ENCODE measurements at places on chromosomes 4 and X. TPM values are rescaled to one million over a fixed set of nuclear protein-coding genes. Genes with fewer than 3 reads are reported as not detected.

The XAGE2 gene
- total RNA-seq, result not detected

The FRG2 gene
- not detected for total RNA-seq

The SUPT20HL1 gene
- not detected for total RNA-seq

The MTCP1 gene
- 0.27 TPM for total RNA-seq

The PABPC5 gene
- 1.7 TPM for total RNA-seq
